RWPE2 (cell line): ENCODE measurements at places on chromosomes 5 and 9.
A peak's percentile ranks its signal among the peaks of the same experiment; 100 is the strongest.

DNA sequence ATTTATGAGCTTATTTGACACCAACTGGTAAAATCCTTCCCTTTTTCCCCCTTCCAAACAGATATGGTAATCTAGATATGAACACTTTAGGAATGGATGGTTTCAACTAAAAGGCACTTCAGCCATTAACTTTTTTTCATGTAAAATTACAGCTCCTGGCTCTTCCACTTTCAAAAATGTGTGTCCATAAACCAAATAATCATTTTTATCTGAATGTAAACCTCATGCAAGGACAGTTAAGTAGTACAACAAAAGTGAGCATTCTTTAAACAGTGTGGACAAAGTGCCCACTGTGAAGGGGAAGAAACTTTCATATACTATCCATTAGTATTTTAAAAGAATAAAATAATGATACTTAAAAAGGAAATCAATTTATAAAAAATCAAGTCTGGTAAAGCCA, 17.2 kb downstream of the RAB14 start:
- DNase-seq, result no peak

- DNase-seq, result no peak
Observed at GRCh38 chr5:104987074-104987473, 1424.5 kb upstream of the NUDT12 start.

- no peak for DNase-seq
Observed at GRCh38 chr9:102445181-102445747, 549.9 kb upstream of the CYLC2 start.

DNA sequence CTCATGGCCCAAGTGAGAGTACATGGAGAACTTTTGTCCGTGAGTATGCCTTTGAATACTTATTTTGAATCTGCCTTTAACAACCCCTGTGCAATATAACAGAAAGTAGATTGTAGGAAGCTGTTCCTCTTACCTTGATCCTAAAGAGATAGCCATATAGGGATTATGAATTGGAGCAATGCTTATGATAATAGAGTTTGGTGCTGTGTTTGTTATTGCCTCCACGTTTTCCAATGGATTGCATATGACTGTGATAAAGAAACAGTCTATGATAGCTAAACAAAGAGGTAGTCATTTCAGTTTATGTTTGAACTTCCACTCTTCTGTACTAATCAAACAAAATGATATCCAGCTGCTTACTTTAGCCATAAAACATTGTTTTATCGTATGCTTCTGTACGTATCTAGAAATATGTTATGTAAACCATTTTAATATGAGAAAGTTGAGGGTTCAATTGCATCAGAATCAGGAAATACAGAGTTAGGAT, 199.6 kb upstream of the RGMB start:
- no peak for DNase-seq

DNA sequence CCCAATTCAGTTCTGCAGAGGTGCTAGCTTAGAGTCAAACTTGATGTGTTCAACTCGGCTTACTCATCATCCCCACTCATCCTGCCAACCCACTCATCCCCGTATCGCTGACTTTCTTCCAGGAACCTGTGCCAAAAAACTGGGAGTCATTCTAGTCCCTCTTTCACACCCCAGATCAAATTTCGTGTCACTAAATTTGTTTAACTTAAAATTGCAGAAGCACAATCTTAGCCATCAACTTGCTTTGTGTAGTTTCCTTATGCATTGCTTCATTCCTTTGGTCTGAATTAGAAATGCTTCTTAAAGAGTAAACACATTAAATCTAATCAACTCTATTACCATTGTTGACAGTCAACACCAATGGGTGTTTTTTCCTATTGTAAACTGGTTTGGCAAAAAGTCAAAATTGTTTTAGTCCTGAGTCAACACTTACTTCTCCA, 162.4 kb downstream of the TTC39B start:
- DNase-seq, result no peak

GRCh38 chr5:27963050-27963783, 924.8 kb upstream of the CDH9 start:
- DNase-seq, result no peak

GRCh38 chr5:90022711-90023053, 386.9 kb downstream of the CETN3 start:
- no peak for DNase-seq

- DNase-seq, result no peak
Observed at GRCh38 chr9:892123-892522, 50.6 kb downstream of the DMRT1 start.

GRCh38 chr9:128369024-128369706, 2.0 kb upstream of the URM1 start:
- DNase-seq, result no peak

DNA sequence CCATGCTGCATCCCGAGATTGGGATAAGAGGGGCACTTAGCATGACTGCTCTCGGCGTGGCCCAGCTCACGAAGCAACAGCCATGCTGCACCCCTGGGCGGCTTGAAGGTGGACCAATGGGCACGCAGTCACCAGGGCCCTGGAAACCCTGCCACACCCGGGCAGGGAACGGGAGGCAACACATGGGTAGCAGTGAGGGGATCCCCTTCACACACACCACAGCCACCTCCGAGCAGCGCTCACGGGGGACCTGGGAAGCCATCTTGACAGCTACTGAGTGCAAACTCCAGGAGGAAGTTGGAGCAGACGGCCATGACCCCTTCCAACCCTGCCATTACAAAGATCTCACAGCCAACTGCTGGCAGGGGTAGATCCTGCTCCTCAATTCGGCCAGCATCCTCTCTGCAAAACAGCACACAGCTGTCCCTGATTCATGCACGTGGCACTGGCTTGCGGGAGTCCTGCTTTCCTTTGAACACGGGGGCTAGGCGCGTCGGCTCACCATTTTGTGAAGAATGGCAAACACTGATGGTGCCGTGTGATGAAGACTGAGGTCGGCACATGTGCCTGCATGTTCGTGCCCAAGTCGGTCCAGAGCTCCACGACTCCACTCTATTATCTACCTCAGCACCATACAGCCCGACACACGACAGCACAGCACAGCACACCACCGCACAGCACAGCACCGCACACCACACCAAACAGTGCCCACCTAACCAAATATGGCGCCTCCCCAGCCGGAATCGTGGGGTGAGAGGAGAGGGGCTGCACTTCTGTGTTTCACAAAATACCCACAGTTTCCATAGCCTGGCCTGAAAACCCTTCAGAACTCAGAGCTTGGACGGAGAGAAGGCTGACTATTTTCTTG, 5.0 kb downstream of the UBAC1 start:
- peak; percentile 57 for DNase-seq

GRCh38 chr5:61813361-61813760, 481.3 kb downstream of the ZSWIM6 start:
- DNase-seq, result no peak

GRCh38 chr5:78362220-78362619, 1.8 kb downstream of the SCAMP1 start:
- no peak for DNase-seq

DNA sequence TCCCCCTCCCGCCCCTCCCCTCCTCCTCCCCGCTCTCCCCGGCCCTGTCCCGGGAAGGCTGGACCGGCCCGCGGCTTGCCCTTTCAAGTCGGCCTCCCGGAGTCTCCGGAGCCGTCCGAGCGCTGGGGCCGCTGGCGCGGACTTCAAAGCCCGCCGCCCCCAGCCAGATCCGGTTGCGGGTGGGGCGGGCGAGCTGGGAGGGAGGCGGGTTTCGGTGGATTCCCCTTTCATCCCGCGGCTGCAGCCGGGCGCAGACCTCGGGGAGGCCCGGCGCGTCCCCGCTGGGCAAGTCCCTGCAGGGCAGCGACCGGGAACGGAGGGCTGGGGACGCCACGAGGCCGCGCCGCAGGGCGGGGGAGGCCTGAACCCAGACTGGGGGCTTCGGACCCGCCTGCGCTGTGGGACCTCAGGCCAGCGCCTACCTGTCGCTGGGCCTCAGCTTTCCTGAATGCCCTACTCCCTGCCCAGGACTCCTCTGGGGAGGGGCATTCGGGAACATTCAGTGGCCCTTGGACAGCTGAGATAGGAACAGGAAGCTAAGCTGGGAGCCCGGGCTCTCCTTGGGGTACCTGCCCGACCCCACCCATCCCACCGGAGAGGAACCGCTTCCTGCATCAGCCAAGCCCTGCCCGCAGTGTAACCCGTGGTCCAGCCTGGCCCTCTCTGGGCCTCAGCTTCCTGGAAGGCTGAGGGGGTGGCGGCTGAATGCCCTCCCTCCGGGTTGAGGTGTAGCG, 23.4 kb downstream of the C9orf50 start:
- no peak for DNase-seq

DNA sequence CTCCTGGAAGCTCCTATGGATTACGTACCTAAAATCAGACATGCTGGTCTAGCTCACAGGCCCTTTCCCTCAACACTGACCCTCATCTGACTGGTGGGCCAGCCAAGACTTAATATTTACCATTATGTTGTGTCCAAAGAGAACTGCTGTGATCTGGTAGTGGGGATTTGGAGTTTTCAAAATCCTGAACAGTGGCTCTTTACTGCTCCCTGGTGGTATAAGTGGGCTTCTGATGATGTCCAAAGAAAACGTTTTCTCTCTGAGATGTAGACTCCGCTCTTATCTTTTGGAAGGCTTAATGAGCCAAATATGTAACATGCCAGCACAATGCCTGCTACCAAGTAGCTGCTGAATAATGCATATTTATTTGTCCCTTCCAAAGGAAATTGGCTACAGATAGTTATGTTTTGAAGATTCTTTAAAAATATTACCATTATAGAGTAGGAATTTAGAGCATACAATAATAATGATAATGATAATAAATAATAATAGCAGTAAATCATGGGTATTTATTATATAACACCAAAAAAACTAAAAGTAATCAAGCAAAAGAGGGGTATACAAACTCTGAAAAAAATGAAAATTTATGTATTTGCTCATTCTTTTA, 406.6 kb upstream of the TNC start:
- DNase-seq, result no peak

DNA sequence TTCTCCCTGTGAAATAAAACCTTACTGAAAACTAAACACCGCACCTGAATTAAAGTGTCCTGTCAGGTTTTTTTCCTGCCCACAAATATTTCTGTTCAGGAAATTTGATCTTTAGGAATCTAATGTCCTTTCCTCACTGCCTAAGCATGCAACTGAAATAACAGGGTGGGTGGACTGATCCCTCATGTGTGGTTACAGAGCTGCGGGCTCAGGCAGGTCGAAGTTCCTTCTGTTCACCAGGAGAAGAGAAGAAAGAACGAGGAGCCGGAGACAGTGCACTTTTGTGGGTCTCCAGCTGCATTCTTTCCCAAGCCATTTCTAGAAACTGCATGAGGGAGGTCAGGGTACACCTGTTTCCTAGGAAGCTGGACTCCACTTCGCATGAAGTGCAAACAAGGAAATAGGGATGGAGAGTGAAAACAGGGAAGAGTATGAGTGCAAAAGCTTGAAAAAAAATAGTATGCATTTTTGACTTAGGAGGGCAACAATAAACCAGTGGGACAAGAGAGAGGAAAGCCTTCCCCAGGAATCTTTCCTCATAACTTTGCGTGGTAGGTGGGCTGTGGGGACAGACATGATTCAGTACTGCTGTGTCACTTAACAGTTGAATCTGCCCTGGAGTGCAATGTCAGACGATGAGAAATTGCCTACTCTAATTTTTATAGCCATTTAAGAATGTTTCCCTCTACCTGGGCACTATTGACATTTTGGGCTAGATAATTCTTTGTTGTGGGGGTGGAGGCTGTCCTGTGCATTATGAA, 60.3 kb downstream of the GCNT1 start:
- DNase-seq, result no peak

- DNase-seq, result no peak
Observed at GRCh38 chr5:33738967-33739366, 152.8 kb downstream of the ADAMTS12 start.

- DNase-seq, result no peak
Observed at GRCh38 chr9:5549658-5550650, 39.6 kb downstream of the PDCD1LG2 start.

- DNase-seq, result no peak
Observed at GRCh38 chr5:135269931-135270421, 129.1 kb downstream of the MACROH2A1 start.

- no peak for DNase-seq
Observed at GRCh38 chr5:61267116-61267515, 64.9 kb upstream of the ZSWIM6 start.

GRCh38 chr9:86187121-86187520, 72.3 kb downstream of the C9orf153 start:
- DNase-seq, result no peak

GRCh38 chr5:133941456-133942196, 26.8 kb downstream of the C5orf15 start:
- DNase-seq, result peak; percentile 8

GRCh38 chr9:70169222-70169621, 89.6 kb upstream of the SMC5 start:
- no peak for DNase-seq

GRCh38 chr9:72875221-72875620, 77.6 kb downstream of the ALDH1A1 start:
- DNase-seq, result no peak

GRCh38 chr9:79346350-79347020, 225.3 kb upstream of the TLE4 start:
- no peak for DNase-seq

DNA sequence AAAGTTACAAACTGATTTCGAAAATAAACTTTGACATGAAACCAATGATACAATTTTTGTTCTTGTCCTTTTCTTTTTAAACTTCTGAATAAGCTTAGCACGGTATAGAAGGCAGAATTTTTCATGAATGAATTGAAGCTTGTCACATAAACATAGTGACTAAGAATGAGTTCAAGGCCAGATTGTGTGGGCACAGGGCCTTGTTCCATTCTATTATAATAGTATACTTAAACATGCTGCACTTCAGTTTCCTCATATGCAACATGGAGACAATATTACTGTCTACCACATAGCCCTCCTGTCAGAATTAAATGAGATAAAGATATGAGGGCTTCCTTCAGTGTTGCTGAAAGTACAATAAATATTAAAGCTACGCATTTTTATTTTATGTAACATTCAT, 204.2 kb upstream of the HAPLN1 start:
- no peak for DNase-seq
